ENCODE measurements at places on chromosomes 11 and 22.

GRCh38 chr22:50526834-50527801 is 1.7 kb upstream of the SCO2 start:
- DNase-seq, result no peak

GRCh38 chr11:1113405-1114201 is 38.9 kb downstream of the MUC2 start:
- DNase-seq, result no peak

- no peak for DNase-seq
Measured at GRCh38 chr11:92410526-92410925, 185.9 kb downstream of the FAT3 start.

DNA sequence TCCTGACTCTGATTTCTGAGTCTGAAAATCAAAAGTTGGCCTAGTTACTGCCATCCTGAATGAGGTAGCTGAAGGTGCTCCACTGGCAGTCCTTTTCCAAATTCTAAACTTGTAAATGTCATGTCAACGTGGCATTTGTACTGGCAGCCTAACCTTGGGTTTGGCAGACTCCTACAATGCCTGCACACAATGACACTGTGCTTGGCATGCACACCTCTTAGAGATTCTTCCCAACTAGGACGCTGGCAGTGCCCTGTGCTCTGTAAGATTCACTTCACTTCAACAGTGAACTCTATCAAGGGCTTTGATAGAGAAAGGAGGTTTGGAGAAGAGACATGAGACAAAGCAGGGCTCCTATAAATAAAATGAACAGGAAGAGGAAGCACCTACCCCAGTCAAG is 21.9 kb upstream of the PPP2R1B start:
- DNase-seq, result no peak

DNA sequence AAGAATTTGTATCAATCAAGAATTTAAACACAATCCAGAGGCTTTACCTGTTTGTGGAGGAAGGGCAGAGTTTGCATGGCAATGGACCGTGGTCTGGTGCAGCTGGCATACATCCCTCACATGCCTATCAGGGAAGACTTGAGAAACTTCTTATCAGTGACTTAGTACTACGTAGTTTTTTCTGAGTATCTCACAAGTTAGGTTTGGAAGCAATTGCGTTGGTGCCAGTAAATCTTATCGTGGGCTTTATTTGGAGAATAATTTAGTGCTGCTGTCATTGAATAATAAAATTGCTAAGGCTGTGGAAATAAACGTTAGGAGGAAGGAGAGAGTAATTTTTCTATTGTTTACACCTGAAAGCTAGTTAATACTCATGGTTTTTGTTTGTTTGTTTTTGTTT is 72.3 kb downstream of the PRMT3 start:
- DNase-seq, result no peak

DNA sequence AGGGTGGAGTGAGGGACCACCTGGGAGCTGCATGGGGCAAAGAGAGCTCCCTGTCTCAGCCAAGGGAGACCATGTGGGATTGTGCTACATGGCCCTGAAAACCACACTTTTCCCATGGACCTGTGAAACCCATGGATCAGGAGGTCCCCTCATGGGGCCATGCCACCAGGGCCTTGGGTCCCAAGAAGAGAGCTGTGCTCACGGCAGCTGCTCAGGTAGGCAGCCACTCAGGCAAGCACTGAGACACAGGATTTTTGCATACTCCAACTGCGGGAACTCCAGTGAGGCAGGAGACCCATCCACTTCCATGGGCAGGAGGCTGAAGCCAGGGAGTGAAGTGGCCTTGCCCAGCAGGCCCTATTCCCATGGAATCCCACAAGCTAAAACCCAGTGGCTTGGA is 190.0 kb downstream of the KCNA4 start:
- no peak for DNase-seq

GRCh38 chr22:41479671-41480396 is 10.9 kb downstream of the ACO2 start:
- DNase-seq, result peak; percentile 50

- no peak for DNase-seq
Measured at GRCh38 chr11:21082853-21083252, 413.5 kb downstream of the NELL1 start.

- DNase-seq, result no peak
Measured at GRCh38 chr22:23142546-23143105, 836 bp upstream of the RSPH14 start.

DNA sequence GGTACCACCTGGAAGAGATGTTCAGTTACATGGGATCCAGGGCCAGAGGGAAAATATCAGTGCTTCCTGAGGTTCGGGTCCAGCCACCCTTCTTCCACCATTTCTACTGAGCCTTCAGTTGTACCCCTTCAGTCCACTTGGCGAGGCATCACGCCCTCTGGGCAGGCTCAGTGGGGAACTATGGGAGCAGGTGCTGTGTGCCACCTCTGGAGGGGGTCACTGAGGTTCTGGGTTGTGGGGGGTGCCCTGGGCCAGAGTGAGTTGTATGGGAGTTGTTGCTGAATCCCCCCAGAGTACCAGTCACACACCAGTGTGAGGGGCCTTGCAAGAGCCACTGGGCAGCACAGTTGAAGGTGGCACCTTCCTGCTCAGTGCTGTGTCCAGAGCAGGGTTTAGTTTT is 2.7 kb upstream of the SREBF2 start:
- no peak for DNase-seq

DNA sequence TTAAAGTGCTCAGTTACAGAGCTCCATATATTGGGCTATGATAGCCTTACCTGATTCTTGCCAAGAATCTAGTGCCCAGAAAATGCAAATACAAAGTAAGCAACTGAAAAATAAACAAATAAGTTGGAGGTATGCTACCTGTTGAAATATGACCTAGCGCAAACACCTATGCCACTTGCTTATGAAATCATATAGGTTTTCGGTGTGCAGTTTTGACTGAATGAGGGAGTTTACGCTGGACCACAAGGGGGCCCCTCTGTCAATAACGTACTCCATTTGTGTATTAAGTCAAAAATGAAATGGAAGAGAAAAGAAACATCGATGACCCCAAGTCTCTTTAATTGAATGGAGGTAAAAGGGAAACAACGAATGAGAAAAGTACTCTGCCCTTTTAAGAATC is 84.9 kb upstream of the TRIM77 start:
- no peak for DNase-seq

DNA sequence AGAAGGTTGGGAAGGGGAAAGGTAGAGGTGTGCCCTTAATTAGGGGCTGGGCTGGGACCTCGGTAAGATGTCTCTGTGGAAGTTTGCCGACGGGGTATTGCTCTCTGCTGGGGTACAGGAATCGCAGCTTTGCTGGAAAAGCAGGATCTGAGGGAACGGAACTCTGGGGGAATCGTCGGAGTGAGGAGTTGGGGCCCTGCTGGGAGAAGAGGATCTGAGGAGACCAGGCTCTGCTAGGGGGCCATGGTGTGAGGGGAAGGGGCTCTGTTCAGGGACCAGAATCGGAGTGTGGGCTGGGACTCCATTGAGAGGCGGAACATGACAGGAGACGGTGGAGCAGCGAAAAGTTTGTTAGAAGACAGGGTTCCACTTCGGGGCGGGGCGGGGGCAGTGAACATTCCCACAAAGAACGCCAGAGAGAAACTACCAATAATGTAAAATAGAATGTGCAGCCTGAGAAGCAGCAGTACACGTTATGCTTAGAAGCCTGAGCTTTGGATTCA is 456 bp downstream of the AAMDC start:
- peak; percentile 32 for DNase-seq

DNA sequence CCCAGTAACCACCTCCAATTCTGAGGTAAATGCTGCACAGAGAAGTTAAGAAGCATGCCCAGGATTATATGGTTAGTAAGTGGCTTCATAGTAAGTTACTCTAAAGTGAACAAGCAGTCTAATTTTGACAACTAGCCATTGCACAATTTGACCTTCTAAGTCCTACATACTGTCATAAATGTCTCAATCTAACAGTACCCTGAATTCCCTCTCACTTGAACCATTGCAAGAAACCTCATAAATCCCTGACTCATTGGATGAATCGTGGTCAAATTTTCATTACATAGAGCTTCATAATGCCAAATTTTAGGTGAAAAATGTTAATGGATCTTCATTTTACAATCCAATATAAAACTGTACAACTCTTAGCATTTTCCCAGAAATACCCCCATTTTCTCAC is 217.3 kb upstream of the GRIA4 start:
- DNase-seq, result no peak

GRCh38 chr11:119897576-119897975 is 168.6 kb upstream of the NECTIN1 start:
- DNase-seq, result no peak

DNA sequence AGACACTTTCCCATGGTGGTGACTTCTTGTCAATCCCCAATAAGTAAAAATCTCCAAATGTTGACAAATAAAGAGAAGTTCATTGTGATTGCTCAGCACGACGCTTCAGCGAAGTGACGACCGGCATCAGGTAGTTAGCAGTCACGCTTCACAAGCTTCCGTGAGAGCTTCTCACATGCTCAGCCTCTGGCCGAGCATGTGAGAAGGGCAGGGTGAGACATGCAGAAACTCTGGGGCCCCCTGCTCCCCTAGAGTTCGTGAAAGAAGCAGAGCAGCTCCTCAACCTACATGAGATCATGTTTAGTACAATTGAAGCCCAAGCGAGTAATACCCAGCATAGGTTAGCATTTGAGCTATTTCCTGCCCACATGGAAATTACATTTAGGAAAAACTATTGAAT is 4.4 kb upstream of the C11orf16 start:
- no peak for DNase-seq

GRCh38 chr11:112734207-112734606 is 227.0 kb upstream of the NCAM1 start:
- DNase-seq, result peak; percentile 5

- peak; percentile 76 for DNase-seq
Measured at GRCh38 chr11:132886335-132886734, 646.0 kb downstream of the OPCML start.

DNA sequence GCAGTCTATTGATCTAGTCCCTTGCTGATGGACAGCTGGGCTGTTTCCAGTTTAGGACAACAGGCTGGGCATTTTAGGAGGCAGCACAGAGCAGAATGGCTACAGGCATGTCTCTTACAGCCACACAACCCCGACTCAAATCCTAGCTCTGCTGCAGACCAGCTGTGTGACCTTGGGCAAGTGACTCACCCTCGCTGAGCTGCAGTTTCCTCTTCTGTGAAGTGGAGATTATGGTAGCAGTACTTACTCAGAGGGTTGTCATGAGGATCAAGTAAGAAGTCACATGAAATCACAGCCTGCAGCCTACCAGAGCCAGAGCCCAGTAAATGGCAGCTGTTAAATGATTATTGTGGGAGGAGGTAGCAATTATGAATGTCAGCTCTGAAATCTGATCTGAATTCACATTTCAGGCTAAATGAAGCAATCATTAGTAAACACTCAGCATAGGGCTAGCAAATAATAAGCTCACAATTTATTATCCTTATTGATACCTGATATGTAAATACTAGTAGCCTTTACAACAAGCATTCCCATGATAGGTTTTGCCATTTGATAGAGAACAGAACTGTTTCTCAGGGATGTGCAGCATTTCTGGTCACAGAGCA is 58.9 kb downstream of the MYEOV start:
- DNase-seq, result peak; percentile 95

DNA sequence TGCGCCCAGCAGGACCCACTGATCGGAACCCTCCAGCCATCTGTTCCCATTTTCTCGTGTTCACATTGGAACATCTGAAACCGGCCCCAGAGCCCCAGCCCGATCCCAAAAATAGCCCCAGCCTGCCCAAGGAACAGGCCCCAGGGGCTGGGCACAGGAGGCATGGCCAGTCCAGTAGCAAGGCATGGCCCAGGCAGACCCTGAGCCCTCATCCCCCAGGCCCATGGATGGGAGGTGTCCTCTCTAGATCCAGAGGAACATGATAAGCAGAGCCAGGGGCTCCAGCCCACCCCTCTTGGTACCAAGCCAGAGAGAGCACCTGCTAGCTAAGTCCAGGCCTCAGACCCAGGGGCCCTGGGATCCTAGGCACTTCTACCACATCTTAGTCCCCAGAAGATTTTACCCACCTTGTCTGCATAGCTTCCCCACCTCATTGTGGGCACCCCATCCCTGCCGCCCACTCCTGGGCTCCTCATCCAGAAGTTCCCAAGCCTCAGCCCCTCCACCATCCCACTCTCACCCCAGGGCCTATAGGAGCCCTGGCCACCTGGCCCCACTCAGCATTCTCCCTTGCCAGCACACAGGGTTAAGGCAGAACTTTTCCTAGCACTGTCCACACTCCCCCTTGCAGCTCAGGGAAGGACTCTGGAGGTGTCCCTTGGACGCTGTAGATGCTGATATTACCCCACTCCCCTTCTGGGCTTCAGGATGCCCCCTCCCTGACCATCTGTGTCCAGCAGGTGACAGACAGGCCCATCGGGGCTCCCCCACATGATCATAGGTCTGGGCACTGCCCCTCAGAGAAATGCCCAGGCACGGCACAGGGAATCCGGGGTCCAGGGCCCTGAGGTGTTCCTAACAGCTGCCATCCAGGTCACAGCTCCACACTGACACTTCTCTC is 9.5 kb downstream of the BCL9L start:
- DNase-seq, result no peak

- no peak for DNase-seq
Measured at GRCh38 chr11:63709336-63709884, 28.1 kb downstream of the RTN3 start.

DNA sequence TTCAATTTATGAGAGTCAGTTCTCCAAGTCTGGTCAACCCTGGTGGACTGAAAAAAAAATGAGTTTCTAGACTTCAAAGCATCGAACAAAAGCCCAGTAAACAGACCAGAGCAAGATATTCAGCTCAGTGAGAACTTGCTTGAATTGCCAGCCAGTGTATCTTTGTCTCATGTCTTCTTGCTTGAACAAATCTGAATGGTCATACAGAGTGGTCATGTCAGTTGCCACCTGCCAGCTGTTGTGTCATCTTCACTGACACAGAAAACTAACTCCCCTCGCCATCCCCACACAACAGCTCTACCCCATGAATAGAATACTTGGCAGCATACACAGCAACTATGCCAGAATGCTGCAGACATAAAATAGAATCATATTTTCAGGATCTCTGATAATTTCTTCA is 27.5 kb upstream of the CALCB start:
- no peak for DNase-seq

DNA sequence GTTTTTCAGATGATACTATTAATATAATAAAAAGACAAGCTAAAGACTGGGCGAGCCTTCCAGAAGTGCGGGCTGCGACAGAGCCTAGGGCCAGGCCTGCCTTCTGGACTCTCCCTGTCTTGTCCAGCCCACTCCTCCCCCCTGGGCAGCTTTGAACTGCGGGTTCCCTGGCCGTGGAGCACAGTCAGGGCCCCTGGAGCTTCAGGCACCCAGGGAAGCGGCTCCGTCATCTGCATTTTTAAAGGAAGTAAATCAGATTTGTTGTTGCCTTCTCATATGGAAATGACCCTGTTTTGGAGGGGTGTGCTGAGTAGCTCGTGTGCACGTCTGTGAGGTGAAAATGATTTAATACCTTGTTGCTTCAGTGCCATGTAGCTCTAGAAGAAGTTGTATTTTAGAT is 265.3 kb downstream of the TBC1D22A start:
- DNase-seq, result no peak

- DNase-seq, result no peak
Measured at GRCh38 chr11:57154739-57155138, 27.0 kb upstream of the LRRC55 start.

- DNase-seq, result no peak
Measured at GRCh38 chr11:59119826-59120225, 12.8 kb downstream of the FAM111B start.

- DNase-seq, result no peak
Measured at GRCh38 chr11:69087133-69087524, 38.4 kb downstream of the TPCN2 start.
